ENCODE measurements at places on chromosomes 3 and 15. TPM values are rescaled to one million over a fixed set of nuclear protein-coding genes. Genes with fewer than 3 reads are reported as not detected.

DNA sequence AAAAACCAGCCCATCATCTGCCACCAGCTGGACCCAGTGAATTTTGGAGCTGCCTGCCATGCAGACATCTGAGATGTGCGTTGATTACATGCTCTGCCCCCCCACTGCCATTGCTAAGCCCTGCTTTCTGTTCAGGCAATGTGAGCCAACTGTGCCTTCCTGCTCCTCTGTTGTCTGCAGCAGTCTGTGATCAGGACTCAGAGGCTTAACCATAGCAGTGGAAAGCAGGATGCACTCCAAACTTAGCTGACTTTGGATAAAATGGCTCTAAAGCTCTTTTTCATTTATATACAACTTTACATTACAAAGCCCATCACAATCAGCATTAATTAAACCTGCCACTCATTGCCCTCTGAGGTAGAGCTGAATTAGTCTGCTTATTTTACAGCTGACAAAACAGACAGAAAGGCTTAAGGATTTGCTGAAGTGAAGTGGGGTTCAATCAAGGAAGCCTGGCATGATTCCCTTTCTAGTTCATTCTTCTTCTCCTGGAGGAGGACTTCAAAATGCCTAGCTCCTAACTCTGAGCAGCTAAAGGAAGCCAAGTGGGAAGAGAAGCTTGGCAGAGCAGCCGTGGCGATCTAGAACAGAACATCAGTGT is 15.7 kb upstream of the RPS27L start:
- no peak for DNase-seq

DNA sequence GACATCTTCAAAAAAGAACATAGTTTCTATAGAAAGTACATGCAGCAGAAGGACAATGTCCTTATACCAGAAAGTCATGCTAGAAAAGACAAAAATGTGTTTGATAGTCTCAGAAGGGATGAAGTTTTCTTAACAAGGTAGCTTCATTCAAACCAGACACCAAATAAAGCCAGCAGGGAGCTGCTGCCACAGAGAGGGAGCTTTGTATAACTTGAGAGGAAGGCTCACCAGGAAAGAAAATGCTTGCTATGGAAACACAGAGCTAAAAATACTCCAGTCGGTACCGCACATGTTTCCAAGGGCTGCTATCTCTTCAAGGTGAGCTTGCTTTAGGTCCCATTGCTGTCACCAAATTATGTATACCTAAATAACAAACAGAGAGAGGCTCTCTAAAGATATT is 1074.8 kb upstream of the ALCAM start:
- no peak for DNase-seq

DNA sequence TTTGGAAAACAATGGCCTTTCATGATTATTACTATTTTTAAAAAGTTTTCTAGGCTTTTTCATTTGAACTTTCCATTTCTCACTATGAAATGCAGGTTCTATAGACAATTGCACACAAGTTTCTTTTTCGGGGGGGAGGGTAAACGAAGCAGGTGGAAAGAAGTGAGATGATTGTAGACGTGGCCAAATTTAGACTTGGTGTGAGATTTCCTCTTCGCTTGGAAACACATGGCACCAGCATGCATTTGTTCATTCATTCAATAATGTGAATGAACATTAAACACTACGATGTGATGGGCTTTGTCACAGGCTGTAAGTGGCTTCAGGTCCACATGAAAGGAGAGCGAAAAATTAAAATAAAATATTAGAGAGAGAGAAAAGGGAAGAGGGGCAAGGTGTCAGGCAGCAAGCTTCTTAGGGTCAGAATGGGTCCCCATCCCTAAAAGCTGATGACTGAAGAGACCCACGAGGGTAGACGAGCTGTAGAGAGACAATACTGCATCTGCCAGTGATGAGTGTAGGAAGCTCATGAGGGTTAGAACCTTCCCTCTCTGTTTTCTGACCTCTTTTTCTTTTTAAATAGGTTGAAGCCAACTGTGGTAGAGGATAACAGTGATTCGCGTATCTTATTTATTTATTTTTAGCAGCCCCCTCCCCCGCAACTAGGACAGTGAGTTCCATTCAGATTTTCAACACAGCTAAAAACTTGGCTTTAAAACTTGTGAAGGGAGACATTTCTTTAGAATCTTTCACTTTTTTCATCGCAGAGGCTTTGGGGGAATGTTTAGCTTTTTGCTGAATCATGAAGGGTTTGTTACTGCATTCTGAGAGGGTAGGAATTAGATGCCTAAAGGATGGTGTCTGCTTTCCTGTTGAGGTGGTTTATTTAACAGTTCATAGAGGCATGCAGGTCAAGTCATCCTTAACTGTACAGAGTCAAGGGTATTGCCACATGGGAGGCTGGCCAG is 36.2 kb downstream of the GAP43 start:
- no peak for DNase-seq

DNA sequence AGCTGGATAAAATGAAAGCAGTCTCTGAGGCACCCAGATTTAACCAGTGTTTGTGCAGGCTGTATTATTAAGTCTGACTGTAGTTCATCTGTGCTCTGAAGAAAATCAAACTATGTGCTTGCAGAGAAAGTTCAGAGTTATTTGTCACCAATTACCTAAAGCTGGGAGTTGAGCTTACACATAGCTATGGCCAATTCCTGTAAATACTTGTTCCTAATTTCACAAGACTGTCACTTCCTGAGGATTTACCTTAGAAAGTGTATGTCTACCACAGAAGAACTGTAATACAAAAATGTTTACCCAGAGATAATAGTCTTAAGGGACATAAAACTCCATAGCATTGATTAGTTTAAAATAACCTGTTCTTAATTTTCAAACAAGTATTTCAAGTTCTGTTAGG is 628.4 kb upstream of the TGFBR2 start:
- no peak for DNase-seq

GRCh38 chr3:189071446-189071845 is 100.3 kb upstream of the TPRG1 start:
- peak; percentile 2 for DNase-seq

The GCNT3 gene
- polyA plus RNA-seq = not detected

The CCDC39 gene
- polyA plus RNA-seq = not detected

The TRPM1 gene
- polyA plus RNA-seq = not detected

The ZNF660 gene
- polyA plus RNA-seq = 2.6 TPM

The MYRIP gene
- polyA plus RNA-seq = not detected

The A4GNT gene
- polyA plus RNA-seq = not detected

Data from immature natural killer cell (primary cell).